ENCODE measurements at places on chromosomes 1 and 21. TPM values are rescaled to one million over a fixed set of nuclear protein-coding genes. Genes with fewer than 3 reads are reported as not detected.

DNA sequence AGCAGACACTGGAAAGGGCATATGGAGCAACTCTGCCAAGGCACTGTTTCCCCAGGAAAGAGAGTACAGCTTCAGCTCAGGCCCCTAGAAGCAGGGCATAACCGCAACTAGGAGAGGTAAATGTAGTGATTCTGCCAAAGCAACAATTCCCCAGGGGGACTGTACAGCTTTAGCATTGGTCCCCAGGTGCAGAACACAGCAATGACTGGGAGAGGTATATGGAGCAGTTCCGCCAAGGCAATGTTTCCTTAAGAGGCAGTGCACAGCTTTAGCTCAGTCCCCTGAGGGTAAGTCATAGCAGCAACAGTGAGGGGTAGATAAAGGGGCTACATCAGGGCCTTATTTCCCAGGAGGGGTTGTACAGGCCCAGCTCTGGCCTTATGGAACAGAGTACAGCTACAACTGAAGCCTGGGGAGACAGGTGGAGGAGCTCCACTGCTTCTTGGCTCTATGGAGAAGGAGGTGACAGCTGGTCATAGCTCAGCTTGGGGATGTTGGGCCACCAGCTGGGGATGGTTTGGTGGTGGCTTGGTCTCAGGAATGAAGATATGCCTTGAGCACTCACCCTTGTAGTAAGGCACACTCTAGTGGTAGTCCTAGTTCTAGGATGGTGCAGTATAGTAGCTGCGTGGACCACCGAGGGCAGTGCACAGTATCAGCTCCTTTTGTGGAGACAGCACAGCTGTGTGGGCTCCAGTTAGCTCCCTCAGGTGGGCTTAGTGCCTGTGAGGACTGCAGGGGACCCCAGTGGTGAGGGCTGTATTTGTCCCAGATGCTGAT, 582.7 kb downstream of the PTPRC start:
- DNase-seq = no peak

Gene INAVA
- total RNA-seq = 0.42 TPM

Gene SLAMF6
- total RNA-seq = not detected

Gene NRIP1
- total RNA-seq = 24.0 TPM

Gene ARMH1
- total RNA-seq = not detected

Measured in endothelial cell of umbilical vein (primary cell).